ENCODE measurements at places on chromosomes 6 and 20.

DNA sequence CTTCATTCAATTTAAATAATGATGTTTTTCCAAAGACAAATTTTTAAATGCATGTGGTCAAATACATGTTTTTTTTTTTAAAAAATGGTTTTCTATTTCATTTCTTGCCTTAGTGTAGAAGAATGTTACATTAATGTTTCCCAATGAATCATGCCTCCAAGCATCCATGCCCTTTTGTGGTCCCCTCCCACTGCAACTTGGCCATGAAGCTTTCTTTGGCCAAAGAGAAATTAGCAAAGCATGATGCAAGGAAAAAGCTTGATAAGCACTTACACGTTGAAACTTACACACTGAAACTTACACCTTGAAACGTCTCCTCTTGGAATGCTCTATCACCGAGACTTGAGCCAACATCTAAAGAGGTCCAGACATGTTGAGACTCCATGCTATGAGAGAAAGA lies 93.0 kb upstream of the ELOVL5 start:
- DNase-seq: no peak

DNA sequence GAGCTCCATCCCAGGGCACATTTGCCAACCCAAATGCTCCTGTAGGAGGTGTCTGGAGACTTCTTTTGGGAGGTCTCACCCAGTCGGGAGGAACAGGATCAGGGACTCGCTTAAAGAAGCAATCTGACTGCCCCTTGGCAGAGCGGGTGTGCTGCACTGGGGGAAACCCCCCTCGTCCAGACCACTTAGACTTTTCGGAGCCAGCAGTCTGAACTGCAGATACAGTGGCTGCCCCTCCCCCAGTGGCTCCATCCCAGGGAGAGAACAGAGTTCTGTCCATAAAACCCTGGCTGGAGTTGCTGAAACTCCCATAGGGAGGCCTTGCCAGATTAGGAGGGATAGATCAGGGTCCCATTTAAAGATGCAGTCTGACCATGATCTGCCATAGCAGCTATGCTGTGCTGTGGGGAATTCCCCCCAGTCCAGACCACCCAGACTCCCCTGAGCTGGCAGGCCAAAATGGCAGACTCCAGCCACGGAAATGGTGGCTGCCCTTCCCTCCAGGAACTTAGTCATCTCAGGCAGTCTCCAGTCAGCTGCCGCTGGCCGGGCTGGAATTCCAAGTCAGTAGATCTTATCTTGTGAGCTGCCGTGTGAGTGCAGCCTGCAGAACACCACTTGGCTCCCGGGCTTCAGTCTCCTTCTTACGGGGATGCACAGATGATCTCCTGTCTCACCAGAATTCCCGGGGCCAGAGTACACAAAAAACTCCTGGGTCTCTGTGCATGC lies 278.1 kb upstream of the SASH1 start:
- no peak for DNase-seq

DNA sequence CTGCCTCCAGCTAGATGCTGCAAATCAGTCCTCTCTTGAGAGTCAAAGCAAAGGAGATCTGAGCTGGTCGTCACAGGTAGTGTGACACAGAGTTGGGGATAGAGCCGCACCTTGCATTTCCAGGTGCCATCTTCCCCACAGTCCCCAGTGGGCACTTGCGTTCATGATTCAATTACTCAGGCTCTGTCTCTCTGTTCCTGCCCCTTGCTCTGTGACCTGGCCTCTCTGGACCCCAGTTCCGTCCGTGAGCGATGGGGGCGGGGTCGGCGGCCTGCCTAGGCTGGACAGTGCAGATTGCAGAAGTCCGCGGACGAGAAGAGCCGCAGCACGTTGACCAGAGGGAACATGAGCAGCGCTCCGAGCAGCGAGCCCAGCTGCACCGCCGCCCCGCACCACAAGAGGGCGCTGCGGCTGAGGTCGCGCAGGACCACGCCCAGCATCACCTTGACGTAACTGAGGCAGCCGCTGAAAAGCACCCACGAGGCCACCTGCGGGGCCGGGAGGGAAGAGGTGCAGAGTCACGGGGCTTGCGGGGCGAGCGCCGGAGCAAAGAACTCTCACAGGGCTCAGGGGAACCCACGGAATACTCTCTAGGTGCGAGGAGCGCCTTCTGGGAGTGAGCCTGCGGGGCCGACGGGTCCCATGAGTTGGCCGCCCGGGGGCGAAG lies 7.4 kb downstream of the SLC52A3 start:
- DNase-seq: no peak

DNA sequence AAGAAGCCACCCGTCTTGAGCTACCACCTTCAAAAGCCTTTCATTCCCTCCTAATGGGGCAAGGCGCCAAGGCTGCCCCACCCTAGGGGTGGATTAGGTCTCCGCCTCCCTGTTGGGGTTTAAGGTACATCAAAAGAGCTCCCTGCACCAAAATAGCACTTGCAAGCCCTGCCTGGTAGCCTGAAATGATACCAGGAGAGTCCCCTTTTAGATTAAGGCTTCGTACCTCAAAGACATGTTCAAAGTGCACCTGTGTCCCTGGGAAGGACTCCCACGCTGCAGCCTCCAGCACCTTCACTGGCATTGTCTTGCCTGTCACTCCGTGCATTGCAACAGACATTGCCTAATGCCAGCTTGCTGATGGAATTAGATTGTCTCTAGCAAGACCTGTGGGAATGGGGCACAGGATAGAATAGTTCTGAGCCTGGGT lies 15.7 kb upstream of the CDKN1A start:
- DNase-seq: no peak

- no peak for DNase-seq
Observed at GRCh38 chr6:112409311-112409710, 62.2 kb downstream of the RFPL4B start.

DNA sequence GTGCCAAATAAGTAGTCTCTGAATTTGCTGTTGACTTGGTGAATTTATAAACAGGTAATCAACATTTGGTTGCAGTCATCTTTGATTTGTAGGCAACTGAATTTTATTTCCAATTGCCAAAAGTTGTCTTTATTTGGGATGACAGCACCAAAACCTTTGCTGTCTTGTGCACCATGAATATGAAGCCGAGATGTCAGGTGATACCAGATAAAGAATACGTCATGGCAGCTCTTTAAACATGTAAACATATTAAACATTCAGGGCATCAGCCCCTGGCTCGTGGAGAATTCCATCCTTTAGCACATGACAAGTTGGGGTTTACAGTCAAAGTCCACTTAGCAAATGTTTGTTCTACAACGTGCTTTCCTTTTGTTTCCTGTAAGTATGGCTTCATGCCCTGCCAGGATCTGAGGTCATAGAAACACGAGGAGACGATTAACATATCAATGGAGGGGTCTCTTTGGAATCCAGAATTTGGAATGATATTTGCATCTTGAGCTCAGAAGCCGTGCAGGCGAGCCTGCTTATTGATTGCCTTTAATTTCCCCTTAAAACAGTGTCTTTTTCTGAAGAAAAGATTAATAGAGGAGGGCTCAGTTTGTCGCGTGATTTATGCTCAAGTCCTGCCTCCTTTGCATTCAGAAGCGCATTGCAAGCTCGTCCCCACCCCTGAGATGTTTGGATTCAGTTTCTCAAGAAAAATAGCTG lies 170.2 kb upstream of the ZNF217 start:
- DNase-seq: no peak

- DNase-seq: no peak
Observed at GRCh38 chr6:55917751-55918415, 42.5 kb upstream of the BMP5 start.

DNA sequence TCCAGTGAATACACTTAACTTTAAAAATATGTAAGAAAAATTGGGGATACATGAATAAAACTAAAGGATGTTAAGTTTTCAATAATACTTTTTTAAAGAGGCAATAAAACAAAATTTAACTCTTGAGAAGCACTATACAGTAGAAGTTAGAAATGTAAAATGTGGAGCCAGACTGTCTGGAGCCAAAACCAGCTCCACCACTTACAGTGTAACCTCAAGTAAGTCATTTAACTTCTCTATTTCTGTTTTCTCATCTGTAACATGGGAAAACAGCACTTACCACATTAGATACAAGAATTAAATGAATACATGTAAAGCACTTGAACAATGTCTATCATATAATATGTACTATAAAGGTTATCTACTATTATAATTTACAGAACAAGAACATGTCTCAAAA lies 6.7 kb downstream of the ATG5 start:
- DNase-seq: no peak

DNA sequence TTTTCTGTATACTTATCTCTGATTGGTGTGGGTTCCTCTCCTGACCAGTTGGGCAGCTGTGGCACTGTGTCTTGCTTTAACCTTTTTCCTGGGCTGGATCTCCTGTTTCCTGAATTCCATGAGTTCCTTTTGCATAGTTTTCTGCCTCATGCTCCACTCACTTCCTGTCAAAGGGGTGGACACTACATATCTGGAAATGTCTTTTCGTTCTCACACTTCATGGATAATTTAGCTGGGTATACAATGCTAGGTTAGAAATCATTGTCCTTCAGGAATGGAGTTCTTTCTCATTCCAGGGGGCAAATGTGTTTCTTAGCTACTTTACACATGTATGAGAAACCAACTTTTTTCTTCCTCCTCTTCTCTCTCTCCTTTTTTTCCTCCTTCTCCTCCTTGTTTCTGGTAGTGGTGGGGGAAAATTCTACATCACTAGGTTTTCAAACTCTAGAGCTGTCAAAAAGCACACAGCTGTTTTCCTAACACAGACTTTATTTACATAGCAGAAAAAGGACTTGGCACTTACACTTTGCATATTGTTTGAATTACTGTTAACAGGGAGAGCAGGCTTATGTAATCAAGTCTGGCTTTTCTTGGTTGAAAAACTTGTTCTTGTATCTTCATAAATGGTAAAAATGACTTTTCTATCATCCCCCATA lies 9.0 kb upstream of the DDX27 start:
- DNase-seq: no peak

DNA sequence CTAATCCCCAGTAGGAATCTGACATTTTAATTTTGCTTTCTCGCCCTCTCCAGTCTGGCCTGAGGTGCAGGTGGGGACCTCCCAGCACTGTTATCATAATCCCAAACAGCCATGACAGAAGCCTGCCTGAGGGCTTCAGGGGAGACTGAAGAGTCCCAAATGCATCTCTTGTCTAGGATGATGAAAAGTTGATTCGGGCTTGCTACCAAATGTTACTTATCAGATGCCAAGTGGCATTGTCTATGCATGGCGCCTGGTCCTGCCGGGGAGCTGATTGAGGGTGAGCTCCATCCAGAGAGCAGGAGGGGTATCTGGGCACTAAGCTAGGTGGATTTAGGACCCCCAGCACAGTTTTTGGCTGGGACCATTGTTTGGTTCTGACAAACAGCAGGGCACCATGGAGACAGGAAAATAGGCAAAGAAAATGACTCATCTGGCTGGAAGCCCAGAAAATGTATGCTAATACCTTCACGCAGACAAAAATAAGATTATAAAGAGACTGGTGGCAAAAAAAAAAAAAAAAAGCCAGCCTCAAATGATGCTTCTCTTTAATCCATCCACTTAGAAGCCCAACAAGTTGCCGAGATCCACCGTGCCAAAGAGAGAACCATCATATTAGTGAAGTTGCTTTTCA lies 513.7 kb upstream of the SULF2 start:
- DNase-seq: no peak

GRCh38 chr6:39080246-39080875 lies 31.8 kb downstream of the GLP1R start:
- no peak for DNase-seq

GRCh38 chr6:30641048-30641447 lies 5.9 kb upstream of the C6orf136 start:
- DNase-seq: no peak

DNA sequence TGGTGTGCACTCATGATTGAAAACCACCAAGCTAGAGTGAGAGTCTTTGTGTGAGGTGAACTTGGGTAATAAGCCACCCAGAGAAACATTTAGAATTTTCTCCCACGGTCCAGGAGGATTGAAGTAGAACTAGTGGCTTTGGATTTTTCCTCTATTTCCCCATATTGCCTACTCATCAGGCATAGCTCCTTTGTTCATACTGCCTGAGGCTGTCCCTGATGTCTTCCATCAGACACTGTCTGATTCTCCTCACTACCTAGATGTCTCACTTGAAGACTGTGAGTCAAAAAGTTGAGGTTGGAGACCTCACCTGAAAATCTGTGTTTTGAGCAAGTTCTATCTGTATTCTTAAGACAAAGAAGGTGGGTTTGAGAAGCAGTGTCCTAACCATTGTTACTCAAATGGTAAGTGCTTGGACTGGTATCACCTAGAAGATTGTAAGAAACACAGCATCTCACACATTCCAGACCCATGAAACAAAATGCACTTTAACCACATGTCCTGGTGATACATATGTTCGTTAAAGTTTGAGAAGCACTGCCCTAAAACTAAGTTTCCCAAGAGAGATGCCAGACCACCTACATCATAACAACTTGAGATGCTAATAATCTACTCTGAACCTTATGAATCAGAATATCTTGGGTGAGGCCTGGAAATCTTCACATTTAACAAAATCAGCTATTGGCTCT lies 523.4 kb upstream of the BTBD3 start:
- DNase-seq: no peak

- DNase-seq: no peak
Observed at GRCh38 chr20:53346335-53346648, 247.3 kb downstream of the ZNF217 start.

DNA sequence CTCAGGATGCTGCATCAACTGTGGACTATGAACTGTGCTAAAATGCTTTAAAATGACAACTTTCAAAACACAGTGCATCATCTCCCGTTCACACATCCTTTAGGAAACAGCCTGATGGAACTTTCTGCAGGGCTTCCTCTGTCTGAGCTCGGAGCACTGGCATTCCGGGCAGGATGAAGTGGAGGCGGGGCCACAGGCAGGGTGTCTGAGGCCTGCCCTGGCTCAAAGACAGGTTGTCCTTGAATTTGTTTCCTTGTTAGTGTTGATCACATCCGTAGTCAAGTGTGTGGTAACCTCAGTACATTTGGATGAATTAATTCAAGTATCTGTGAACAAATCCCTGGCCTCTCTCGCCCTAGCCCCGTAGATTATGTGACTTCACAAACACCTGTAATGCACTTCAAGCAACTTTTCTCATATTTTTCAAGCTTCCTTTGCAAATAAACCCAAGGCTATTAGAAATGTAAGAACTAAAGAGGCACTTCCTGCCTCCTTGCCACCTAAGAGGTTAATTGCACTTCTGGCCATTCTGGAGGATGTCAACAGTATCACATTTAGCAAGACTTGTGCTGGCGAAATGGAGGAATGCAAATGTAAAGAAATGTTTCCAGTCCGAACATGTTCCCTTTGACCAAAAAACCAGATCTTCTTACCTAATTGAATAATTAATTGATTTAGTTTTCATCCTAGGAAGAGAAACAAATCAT lies 3.1 kb downstream of the CD93 start:
- DNase-seq: no peak

DNA sequence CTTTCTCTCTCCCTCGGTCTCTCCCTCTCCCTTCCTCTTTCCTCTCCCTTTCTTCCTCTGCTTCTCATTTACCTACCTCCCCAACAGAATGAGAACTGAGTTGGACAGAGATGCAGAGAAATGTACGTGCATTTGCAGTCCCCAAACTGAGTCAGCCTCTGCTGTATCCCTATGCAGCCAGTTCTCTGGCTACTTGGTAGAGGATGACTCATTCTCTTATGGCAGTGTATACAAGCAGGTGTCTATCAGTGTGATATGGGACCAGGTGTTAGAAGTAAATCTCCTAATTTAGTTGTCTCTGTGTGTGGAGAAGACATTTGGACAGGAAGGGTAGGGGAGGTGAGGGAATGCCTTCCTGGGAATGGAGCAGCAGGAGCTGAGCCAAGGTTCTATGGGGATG lies 470.8 kb downstream of the CD109 start:
- no peak for DNase-seq

All from activated CD8-positive, alpha-beta memory T cell treated with anti-CD3 and anti-CD28 coated beads for 48 hours (primary cell).